ENCODE measurements at places on chromosomes 16 and 17.
A peak's percentile ranks its signal among the peaks of the same experiment; 100 is the strongest.

GRCh38 chr17:58918072-58918471, 162.4 kb downstream of the PPM1E start:
- DNase-seq, result no peak

- DNase-seq, result peak; percentile 7
Measured at GRCh38 chr17:3843935-3844516, 2.0 kb downstream of the NCBP3 start.

- DNase-seq, result no peak
Measured at GRCh38 chr16:68740628-68741346, 3.7 kb downstream of the CDH1 start.

- DNase-seq, result no peak
Measured at GRCh38 chr16:52033992-52034391, 513.0 kb downstream of the TOX3 start.

DNA sequence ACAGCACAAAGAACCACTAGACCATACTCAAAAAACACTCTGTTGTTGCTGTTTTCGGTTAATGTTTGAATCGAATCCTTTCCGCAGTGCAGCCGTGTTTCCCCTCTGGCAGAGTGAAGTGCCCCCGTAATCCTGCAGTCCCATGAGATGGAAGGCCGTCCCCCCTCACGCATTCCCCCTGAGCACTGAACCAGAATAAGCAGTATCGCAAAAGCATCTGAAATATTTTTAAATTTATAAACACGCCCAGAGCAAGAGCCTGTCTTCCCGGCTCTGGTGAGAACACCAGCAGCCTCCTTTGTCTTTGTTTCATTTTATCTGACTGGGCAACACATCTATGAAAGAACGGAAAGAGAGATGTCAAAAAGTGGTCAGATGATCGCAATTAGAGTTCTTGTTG, 121.0 kb upstream of the ADAMTS18 start:
- no peak for DNase-seq

- DNase-seq, result no peak
Measured at GRCh38 chr16:5062051-5062450, 3.7 kb downstream of the C16orf89 start.

- DNase-seq, result no peak
Measured at GRCh38 chr17:57236686-57237299, 19.5 kb upstream of the MSI2 start.

GRCh38 chr17:9022573-9023391, 1.5 kb downstream of the NTN1 start:
- DNase-seq, result no peak
